ENCODE measurements at places on chromosomes 5 and 9.

DNA sequence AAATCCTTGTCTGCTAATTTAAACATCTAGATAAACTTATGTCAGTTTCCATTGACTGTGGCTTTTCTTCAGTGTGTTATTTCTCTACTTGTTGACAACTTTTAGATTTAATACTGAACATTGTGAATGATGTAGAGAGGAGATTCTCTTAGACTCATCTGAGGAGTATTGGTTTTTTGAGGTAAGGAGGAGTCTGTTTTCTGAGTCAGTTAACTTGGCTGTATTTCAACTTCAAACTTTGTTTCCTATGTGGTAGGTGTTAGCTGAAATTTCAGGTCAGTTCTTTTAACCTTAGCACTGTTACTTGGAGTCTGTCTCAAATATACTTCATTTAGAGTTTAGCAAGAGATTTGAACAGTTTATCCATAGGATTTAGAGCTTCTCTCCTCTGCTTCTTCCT, 67.9 kb downstream of the XRCC4 start:
- no peak for DNase-seq

GRCh38 chr9:35907711-35908503, 1.4 kb upstream of the SPAAR start:
- DNase-seq: peak; percentile 91

DNA sequence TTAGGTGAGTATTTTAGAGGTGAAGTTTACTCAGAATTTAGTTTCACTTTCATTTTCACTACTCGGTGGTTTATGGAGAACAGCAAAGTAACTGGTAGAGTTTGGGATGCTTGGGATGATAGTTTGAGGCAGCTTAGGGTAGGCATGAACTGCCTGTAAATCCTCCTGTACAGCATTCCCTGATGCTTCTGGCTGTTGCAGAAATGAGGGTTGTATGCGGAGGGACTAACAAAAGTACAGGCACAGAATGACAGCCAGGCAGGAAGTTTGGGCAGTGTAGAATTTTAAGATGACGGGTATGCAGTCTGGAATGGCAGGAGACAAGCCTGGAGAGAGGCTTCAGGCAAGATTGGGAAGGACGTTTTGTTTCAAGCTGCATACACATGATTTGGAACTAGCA, 48.0 kb upstream of the FAM120AOS start:
- no peak for DNase-seq

- DNase-seq: no peak
Observed at GRCh38 chr5:80389580-80389979, 18.3 kb upstream of the ZFYVE16 start.

GRCh38 chr5:15510092-15510491, 10.1 kb downstream of the FBXL7 start:
- no peak for DNase-seq

GRCh38 chr5:45507178-45507577, 189.0 kb downstream of the HCN1 start:
- no peak for DNase-seq

DNA sequence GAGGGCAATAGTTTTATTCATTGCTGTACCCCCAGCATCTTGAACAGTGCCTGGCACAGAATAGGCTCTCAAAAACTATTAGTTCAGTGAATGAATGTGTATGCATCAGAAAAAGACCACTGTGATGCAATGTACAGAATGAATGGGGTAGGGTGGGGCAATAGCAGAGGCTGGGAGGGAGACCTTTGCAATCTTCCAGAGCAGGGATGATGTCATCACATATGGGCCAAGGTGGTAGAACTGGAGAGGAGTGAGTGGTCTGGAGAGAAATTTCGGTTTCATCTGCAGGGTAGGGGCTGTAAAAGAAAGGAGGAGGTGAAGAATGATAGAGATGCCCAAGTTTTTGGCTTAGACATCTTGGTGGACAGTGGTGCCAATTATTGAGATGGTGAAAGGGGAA, 23.4 kb upstream of the ARAP3 start:
- no peak for DNase-seq

- DNase-seq: no peak
Observed at GRCh38 chr5:109307951-109308350, 101.8 kb downstream of the PJA2 start.

- DNase-seq: no peak
Observed at GRCh38 chr5:149610589-149611255, 29.4 kb downstream of the ARHGEF37 start.

GRCh38 chr9:134466869-134467616, 140.8 kb downstream of the RXRA start:
- no peak for DNase-seq

DNA sequence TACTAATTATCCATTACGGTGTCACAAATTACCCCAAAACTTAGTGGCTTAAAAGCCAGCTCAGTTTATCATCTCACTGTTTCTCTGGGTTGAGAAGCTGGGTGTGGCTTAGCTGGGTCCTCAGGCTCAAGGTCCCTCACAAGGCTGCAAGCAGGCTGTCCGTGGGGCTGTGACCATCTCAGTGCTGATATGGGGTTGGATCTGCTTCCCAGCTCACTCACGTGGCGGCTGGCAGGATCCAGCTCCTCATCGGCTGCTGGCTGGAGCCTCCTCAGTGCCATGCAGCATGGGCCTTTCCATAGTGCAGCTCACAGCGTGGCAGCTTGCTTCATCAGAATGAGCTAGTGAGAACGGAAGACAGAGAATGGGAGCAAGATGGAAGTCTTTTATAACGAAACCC, 128.5 kb upstream of the CPEB4 start:
- no peak for DNase-seq

DNA sequence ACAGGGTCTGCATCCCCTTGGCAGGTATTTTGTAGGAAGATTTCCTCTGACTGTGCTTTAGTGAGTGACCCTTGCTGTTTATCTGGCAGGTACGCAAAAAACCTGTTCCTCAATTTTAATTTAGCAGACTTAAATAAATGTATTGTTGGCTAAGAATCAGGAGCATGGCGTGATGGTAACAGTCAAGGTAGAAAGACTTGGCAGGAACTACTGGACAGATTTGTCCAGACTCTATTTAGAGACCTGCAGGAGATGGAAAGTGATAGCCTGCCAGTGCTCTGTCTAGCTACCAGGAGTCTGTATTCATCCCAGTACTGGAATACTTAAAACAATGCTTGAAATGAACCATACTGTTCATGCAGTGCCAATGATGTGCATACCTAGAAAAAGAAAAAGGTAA, 78.8 kb upstream of the MAST4 start:
- DNase-seq: no peak

DNA sequence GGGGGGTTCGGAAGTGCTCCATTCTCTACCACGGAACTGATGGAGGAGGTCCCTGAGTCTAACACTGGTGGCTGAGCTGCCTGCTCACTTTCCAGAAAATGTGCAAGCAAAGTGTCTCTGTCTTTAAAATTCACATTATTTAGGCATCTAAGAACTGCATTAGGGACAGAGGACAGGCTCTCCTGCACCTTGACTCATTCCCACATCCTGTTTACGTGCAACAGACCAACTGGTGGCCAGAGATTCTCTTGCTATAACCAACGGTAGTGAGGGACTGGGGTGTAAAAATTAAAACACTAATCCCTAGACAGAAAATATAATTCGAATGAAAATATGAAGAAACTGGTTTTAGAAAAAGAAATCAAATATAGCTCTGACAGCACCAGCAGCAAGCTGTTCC, 320.9 kb downstream of the IRX2 start:
- DNase-seq: peak; percentile 71

DNA sequence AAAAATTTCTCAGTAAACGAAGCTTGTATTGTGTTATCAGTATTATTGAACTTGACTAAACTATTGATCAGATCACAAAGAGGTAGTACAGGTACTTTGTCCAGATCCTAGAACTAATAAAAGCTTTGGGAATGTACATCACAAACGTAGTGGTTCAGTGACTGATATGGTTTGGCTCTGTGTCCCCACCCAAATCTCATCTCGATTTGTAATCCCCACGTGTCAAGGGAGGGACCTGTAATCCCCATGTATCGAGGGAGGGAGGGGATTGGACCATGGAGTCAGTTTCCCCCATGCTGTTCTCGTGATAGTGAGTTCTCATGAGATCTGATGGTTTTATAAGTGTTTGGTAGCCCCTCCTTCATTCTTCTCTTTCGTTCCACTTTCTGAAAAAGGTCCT, 100.9 kb downstream of the ARRDC3 start:
- DNase-seq: no peak

All from urothelium cell line (cell line).